ENCODE measurements at places on chromosomes 13 and 19.

DNA sequence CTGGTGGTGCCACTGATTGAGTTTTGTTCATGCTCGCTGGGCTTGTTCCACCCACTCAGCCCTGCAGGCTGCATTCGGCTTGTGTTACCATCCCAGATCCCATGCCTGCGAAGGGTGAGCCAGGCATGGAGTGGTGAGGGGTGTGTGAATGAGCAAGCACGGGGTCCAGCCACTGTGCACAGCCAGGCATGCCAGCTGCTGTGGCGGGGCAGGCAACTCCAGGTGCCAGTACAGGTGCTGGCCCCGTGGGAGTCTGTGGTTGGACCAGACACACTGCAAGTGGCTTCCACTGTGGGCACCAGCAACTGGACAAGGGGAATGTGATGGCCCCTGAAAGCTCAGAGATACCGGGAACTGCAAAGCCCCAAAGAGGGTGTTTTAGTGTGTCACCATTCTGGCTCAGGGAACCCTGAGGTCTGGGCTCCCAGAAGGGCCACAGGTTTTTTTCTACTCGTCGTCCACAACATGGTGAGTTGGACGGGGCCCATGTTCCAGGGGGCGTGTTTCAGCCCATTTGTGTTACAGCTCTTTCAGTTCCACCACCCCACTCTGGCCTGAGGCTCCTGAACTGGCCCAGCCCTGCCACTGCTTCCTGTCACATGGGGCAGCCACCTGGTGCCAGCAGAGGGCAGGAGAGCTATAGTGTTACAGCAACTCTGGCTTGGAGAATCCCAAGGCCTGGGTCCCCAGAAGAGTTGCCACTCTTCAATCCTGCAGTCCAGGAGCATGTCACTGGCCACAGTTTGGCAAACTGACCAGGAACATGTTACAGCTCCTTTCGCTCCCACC is 217.0 kb upstream of the OBI1 start:
- peak; percentile 7 for DNase-seq

DNA sequence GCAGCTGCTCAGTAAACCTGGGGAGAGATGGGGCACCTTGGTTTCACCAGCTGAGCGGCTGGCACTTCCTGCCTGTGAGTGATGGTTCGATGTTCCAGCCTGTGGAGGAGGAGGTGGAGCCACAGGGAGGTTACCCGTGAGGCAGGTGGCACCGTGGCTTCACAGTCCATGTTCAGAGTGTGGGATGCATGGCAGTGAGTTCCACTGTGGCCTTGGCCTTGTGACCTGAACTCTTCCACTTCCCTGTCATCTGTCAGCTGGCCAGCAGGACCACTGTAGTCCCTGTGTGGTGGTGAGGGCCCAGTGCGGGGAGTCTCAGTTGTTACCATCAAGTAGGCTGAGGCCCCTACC is 16.9 kb downstream of the SMARCA4 start:
- no peak for DNase-seq

DNA sequence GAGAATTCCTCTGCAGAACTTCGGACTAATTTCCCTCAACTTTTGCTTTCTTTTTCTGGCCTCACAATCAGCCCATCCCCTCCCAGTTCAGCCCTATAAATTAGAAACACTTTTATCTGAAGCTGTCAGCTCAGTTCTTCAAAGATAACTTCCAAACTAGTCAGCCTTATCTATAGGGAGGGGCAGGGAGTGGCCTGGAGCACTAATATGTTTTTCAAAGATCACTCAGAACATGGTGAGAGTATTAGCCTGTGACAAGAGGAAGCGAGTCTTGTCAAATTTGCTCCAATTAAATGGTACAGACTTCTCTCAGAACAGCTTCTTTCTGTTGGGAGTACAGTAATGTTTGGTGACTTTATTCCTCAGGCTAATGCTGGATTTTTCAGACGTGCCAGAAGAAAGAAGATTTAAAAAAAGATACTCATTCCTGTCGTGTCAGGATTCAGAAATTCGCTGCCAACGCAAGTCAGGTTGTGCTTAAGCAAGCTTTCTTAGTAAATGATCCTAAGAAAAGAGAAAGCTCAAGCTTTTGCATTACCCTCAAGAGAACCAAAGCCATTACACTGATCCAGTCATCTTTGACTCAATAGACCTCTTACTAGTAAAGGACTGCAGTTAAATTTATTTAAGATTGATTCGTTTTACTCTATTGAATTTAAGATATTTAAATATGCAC is 1033.6 kb downstream of the SLITRK5 start:
- DNase-seq, result no peak

DNA sequence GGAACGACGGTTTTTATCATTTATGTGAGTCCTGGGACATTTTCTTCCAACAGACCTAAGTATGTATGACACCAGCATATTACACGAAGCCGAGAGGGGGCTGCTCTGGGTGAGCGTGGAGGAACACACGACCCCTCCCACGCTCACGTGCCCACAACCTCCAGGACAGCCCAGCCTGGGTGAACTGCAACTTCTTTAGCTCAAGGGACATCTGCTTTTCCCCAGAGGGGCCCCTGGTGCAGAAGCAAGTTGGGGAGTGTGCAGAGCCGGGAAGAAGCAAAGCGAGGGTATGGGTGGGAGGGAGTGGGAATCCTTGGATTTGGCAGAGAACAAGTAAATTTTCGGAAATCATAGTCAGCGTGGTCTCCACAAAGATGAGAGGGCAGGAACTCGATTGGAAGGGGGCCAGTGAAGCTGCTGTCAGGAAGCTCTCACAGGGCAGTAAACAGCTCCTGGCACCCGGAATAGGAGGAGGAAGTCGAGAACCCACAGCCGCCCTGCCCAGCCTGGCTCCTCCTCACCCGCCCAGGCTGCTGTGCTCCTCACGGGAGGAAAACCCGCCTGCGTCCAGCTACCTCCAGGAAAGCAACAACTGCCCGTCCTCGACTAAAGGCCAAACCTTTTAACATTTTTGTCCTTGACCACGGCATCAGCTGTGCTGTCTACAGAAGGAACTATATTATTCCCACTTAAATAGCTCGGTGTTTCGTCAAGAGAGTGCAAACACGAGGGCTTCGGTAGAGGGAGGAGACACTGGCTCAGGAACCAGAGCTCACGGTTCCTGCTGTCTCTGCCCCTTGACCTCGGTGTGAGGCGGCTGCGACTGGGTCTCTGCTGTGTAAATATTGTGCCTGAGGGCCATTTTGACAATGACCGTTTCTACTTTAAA is 17.2 kb upstream of the CFAP97D2 start:
- DNase-seq, result peak; percentile 62

DNA sequence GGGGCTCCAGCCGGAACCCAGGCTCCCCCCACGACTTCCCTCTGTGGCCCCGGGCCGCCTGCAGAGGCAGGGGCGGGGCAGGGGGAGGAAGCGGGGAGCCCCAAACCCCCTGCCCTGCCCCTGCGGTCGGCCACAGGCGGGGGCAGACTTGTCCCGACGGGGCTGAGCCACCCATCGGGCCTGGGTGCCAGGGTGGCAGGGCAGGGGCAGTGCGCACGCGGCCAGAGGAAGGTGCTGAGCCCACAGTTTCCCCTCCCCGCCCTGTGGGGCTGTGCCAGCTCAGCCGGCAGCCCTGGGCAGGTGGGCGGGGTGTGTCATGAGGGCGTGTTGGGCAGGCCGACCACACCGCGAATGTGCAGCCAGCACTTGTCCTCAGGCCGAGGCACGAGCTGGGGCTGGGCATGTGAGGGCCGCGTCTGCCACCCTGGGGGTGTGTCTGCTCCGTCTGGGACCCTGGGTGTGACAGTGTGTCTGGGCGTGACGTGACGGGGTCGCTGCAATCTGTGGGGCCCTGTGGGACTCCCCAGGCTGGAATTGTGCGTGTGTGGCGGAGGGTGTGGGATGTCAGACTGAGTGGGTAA is 17.7 kb downstream of the CCDC97 start:
- peak; percentile 78 for DNase-seq

DNA sequence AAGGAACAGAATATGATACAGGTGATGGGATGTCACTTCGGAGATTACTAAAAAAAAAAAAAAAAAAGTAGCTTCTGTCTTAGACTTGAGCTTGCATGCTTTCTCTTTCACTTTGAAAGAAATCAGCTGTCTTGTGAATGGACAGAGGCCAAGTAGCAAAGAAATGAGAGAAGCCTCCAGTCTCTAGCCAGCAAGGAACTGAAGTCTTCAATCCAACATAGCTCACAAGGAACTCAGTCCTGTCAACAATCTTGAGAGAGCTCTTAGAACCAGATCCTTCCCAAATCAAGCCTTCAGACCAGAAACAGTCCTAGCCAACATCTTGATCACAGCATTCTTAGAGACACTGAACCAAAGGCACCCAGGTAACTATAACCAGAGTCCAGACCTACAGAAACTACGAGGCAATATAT is 7.7 kb downstream of the N4BP2L2 start:
- DNase-seq, result no peak

- no peak for DNase-seq
Observed at GRCh38 chr13:19519049-19519448, 42.3 kb downstream of the TPTE2 start.

DNA sequence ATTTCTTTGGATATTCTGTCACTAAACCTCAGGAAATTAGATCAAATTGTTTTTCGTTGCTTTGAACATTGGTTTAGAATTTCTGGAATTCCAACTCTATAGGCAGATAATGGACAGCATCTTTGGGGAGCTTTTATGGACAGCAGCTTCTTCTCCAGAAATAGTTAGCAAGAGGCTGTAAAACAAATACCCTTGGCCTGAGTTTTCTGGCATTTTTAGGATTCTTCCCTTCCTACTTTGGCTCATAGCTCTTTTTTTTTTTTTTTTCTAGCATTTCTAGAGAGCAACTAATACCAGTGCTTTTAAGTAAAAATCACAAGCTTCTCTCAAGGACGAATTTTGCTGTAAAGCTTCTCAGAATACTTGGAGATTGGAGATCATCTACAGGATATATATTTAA is 169.8 kb upstream of the SPRY2 start:
- DNase-seq, result no peak

GRCh38 chr19:14059093-14059480 is 2.8 kb downstream of the PALM3 start:
- peak; percentile 41 for DNase-seq

GRCh38 chr19:49438261-49438660 is 3.1 kb downstream of the SLC17A7 start:
- DNase-seq, result peak; percentile 20

DNA sequence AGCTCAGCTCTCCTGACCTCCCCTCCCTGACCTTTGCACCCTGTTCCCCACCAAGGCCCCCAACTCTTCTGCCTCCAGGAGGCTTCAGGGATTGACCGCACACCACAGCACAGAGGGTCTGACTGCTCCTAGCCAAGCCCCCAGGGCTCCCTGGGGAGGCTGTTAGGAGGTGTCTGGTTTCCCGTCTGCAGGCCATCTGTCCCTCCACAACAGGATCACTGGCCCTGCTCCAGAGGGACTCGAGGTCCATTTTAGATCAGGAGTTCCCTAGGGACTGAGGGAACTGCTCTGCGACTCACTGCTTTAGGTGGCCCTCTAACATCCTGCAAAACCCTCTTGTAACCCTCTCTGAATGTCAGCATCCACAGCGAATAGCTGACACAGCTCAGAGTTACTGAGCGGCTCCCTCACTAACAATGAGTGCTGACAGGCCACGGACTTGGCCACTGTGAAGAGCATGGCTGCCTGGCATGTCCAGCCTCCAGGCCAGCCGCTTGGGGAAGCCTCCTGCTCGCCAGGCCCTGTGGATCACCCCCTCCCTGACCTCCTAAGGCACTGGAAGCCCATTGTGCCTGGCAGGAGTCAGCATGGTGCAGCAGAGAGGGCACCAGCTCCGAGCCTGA is 17.7 kb downstream of the GRIK5 start:
- peak; percentile 94 for DNase-seq

GRCh38 chr19:4916292-4917082 is 7.2 kb downstream of the UHRF1 start:
- no peak for DNase-seq

DNA sequence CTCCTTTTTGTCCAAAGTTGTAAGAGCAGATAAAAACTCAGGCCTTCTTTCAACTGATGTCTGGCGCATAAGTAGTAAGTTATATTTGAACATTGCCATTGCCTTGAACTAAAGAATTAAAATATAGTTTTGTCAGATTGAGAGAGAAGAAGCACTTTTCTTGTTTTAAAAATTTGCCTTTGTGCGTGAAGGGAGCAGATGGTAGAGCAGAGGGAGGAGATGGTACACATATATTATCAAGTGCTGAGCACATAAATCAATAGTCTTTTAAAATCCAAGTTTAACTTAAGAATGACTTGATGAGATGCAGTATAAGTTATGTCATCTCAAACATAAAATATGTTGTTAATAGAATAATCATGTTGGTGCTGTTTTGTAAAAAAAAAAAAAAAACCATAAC is 504.6 kb upstream of the KLHL1 start:
- DNase-seq, result peak; percentile 56

- DNase-seq, result no peak
Observed at GRCh38 chr13:100695509-100695773, 20.8 kb upstream of the TMTC4 start.

GRCh38 chr19:48770734-48771472 is 15.6 kb downstream of the FGF21 start:
- DNase-seq, result no peak

- DNase-seq, result peak; percentile 54
Observed at GRCh38 chr19:18832306-18833140, 764 bp downstream of the UPF1 start.

DNA sequence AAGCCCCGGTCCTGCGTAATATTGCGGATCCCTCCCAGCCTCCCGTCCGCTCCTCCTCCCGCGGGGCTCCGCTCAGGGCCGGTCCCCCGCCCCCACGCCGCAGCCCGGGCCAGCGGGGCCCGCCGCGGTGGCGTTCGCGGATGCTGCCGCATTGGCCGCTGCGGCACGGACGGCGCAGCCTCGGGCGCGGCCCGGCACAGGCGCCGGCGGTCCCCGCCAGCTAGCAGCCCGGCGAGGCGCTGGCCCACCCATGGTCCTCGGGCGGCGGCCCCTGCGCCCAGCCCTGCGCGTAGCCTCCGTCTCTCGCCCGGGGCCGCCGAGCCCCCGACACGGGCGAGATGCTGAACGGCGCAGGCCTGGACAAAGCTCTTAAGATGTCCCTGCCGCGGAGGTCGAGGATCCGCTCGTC is at the start of gene ATP8A2:
Gene ATP8A2, plus strand, starts transcription at position 100 of the 409 bp plus-strand sequence. Its CDS starts 239 bp downstream, at position 339.
- peak; percentile 28 for DNase-seq

DNA sequence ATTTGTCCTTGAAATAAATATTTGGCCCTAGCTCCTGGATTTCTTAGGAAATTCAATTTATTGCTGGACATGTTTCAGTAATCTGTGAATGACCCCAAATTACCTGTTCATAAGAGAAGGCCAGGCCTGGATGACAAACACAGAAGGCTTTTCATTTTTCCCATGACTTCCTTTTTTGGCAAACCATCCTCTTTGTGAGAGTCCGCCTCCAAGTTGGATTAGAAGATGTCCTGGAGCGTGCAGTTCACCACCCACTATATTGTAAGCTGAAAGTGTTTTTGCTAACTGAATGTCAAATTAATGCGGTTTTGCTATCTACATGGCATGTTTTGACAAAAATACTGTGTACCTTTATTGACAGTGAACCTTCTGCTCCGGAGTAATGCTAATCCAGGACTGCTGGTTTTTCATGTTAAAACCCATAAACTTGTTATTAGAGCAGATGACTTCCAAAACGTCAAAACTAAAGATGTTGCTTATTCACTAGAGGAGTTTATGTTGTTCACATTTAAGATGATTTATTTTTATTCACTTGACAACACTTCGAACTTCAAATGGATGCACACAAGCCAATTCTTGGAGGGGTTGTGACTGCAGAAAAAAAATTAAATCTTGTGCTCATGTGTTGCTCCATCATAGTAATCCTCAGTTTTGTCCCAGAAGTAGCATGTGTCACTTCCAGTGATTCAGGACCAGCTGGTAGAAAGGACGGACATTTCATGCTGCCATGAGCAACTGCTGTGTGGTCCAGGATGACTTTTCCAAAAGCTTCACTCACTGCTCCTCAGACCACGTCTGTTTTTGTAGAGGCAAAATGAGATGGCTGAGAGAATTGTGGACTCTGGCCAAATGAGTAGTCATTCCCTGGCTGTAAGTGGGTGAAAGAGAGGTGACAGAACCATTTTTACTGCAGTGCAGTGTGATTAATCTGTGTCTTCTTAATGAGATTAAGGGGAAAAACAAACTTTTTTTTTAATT is 71.0 kb downstream of the ITGBL1 start:
- DNase-seq, result peak; percentile 16
